ENCODE measurements at places on chromosomes 2 and 18.

GRCh38 chr2:241768251-241768711, 8.3 kb upstream of the GAL3ST2 start:
- DNase-seq: no peak

DNA sequence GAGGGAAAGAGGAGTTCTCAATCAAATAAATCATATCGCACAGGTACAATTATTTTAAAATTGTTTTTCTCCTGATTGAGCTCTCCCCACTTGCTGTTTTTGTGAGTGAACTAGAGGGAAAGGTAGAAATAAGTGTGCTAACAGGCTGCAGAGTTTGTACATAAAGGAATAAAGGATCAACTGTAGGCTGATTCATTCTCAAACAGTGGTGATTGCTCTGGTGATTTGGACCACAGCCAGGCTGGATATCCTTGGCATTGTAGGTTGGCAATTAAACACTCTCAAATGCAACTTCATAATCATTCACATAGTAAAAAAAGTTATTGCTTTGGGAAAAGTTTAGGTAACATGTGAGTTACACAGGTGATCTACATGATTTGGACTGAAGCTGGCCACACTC, 29.8 kb downstream of the LRP1B start:
- DNase-seq: no peak

DNA sequence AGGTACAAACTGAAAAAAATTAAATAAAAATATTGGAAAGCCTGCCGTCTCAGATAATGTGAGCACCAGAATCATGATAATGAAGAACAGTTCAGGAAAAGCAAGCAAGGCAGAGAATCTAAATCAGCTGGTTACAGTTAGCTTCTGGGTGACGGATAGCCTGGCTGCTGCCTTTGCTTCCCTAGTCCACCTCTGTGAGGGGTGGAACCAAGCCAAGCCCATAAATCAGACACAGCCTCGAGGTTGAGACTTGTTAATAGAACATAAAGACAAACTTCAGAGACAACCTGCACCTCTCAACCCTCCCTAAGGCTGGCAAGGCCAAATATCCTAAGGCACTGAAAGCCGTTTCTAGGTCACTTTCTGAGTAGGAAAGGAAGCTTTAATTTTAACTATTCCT, 334.7 kb upstream of the SLC39A10 start:
- DNase-seq: peak; percentile 28

GRCh38 chr2:177320596-177320995, 56.1 kb upstream of the NFE2L2 start:
- DNase-seq: no peak

DNA sequence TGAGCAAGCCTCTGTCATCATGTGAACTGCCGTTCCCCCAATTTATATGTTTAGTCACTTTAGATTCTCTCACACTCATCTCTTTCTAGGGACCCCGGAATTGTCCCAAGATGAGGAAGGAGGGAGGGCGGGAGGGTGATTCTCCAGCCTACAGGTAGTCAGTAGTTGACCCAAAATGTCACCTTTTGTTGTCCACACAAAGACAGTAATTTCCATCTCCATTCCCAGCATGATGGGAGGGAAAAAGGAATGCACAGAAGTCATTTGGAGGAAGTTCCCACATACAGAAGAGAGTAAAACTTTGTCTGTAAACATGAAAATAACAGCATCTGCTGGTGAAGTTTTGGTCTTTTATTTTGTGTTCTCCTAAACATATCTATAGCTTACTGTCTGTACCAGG, 222.9 kb downstream of the KLHL29 start:
- DNase-seq: no peak

GRCh38 chr2:100252811-100253698, 69.2 kb downstream of the LONRF2 start:
- DNase-seq: no peak

GRCh38 chr18:35139517-35139916, 98.3 kb downstream of the MAPRE2 start:
- DNase-seq: no peak

GRCh38 chr2:50004667-50005066, 850.4 kb upstream of the FSHR start:
- no peak for DNase-seq

DNA sequence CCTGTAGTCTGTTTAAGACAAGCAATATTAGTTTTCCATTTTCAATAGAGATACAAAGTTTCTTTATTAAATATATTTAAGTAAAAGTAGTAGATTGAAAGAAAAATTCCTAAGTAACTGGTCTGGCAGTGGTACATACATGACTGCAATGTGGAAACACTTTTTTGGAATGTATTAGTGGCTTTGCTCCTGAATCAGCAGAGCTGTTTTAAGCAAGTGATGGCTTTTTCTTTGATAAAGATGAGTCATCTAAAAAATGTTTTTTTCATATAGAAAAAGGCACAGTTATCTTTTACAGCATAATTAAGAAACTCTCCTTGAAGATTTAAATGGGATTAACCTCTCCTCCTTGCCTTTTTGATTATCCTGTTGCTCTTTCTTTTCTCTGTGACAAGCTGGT, 34.9 kb downstream of the KDM3A start:
- peak; percentile 61 for DNase-seq

- no peak for DNase-seq
Observed at GRCh38 chr2:144082327-144082726, 437.6 kb downstream of the ZEB2 start.

GRCh38 chr18:55415258-55415871, 172.6 kb downstream of the TCF4 start:
- DNase-seq: peak; percentile 87

GRCh38 chr18:67553437-67553836, 36.9 kb upstream of the DSEL start:
- DNase-seq: no peak

All from fibroblast of mammary gland (primary cell).